ENCODE measurements at places on chromosomes 5 and 9.

DNA sequence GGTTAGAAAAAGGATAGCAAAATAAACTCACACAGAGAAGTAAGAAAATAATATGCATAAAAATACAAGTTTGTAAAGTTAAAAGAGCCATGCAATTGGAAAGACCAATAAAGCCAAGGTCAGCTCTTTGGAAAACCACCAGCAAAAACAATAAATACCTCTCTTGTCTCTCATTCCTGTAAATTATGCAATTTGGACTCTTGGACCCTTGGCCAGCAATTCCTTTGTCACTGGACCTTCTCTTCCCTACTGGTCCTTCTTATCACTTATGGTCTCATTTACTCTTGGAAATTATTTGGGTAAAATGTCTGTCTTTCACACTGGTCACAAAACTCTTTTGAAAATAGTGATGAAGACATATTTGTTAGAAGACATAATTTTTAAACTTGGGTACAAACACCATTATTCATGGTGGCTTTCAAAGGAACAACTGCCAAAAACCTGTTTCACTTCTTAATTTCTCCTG, 379.5 kb downstream of the TMEM232 start:
- DNase-seq: no peak

- no peak for DNase-seq
These were observed 19.4 kb downstream of the ENHO start for GRCh38 chr9:34503406-34503805.

GRCh38 chr5:77662635-77663034, 24.1 kb upstream of the OTP start:
- no peak for DNase-seq

DNA sequence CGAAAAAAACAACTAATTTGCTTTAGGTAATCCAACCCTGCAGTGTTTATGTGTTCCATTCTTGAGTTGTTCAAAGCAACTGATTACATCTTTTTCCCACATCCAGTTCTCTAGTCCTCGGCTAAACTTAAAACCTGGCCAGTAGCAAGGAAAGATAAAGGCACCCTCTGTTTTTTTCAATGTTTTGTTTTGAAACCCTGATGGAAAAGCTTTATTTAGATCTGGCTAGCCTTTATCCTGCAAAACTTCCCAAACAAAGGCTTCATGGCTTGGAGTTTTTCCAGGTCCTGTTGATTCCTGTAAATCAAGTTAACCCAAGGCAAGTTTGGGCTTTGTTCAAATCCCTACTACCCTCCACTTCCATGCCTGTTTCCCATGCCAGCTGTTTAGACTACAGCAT, 105.1 kb downstream of the CEMIP2 start:
- DNase-seq: no peak

DNA sequence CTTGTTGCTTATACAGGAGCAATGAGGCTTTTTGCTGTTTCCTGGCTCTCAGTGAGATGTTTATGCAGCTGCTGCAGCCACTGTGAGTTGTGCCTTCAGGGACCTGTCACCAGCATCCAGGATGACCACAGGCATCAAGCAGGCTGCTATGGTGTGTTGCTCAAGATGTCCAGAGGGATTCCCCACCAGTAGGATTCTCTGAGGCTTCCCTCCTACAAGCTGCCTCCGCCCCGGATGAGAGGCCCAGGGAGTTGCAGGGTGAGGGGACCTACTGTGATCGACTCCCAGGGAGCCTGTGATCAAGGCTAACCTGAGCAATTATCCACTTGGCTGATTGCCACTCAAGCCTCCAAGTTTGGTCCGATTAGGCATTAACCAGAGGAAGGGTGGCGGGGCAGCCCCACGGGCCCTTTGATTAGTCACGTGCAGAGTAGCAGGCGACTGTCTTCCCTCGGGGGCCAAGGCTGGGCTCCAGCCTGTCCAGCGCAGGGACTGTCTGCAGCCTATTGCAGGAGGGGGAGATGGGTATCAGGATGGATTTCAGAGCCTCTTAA, 1.8 kb upstream of the FAT2 start:
- no peak for DNase-seq

DNA sequence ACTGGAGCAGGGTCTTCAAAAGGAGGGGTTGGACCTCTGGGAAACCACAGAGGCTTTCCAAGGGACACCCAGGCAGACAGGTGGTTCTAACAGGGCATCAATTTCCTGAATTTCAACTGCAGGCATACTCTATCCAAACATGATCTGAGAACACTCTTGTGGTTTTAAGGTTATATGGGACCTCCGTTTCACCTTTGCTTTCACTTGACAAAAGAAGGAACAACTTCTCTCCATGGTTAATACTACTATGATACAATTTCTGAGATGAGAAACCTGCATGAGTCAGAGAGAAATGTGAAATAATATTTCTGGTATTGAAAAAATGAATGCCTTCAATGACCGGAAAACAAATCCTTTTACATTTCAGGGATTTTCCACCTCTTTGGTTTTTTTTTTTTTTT, 28.0 kb upstream of the ERAP1 start:
- no peak for DNase-seq

GRCh38 chr5:177169271-177169670, 35.7 kb downstream of the NSD1 start:
- DNase-seq: no peak

DNA sequence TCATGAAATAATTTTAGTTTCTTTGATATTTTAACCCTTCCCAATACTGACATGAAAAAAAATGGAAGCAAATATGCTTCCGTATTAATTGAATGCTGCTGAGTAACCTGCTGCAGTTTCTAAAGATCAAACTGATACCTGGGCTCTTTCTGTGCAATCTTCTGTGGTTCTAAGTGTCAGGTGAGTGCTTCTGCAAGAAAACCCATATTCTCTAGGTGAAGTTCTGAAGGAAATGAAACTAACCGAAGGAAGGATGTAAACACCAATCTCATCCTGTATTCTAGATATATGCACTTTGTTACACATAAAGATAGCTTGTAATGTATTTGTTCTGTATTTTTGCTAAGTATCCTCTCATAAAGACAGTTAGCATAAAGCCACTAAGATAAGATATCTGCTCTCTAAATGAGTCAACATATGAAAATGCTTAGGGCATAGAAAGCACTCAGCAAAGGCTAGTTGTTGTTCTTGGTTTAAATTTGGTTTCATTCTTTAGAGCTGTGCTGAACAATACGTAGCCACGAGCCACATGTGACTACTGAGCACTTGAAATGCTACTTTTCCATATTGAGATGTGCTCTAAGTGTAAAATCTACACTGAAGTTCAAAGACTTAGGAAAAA, 52.0 kb downstream of the ITGA2 start:
- no peak for DNase-seq

- DNase-seq: no peak
These were observed 170.1 kb upstream of the TARS1 start for GRCh38 chr5:33270671-33271070.

DNA sequence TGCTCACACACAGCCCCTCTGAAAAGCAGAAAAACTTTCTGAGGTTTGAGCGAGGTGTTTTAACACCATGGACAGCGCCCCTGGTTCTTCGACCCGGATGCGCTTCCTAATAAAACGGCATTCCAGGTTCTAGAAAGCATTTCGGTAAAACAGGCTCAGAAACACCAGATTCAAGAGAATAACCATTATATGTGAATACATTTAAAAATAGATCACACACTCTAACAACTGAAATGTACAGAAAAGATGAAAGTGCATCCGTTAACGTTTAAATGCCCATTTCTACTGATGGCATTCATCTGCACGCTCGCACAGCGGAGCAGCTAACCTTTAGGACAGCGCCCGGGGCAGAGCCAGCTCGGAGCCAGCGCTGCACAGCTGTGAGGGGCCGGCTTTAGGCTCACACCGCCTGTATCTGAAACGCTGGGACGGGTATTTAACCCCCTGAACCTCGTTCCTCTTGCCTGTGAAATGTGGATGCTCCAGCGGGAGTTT, 26.3 kb upstream of the TENT4A start:
- DNase-seq: no peak

GRCh38 chr5:83368835-83369234, 102.7 kb upstream of the VCAN start:
- DNase-seq: no peak

Data from GM12892 (cell line).